Activated CD8-positive, alpha-beta memory T cell treated with anti-CD3 and anti-CD28 coated beads for 1 hour (primary cell): ENCODE measurements at places on chromosomes 13 and 19.

GRCh38 chr13:77545626-77546412 is 10.3 kb downstream of the SCEL start:
- no peak for DNase-seq

DNA sequence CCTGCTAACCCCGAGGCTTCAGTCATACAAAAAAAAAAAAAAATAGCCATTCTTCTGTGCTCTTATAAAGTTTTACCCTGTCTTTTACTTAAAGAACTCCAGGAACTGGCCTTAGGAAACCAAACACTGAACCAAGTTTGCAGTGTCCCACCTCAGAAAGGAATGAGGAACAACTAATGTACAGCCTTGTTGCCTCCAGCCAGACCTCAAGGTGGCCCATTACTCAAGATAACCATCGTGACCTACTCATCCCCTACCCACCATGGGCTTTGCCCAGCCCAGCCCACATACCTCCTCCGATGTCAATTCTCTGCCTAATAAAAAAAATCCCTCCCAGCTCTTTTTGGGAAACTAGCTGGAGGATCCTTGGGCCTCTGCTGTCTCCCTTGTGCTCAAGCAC is 133.2 kb downstream of the STARD13 start:
- no peak for DNase-seq

DNA sequence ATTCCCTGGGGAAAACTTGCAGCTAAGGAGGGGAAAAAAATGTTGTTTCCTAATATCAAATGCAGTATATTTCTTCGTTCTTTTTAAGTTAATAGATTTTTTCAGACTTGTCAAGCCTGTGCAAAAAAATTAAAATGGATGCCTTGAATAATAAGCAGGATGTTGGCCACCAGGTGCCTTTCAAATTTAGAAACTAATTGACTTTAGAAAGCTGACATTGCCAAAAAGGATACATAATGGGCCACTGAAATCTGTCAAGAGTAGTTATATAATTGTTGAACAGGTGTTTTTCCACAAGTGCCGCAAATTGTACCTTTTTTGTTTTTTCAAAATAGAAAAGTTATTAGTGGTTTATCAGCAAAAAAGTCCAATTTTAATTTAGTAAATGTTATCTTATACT is 33.6 kb downstream of the TNFSF11 start:
- no peak for DNase-seq

DNA sequence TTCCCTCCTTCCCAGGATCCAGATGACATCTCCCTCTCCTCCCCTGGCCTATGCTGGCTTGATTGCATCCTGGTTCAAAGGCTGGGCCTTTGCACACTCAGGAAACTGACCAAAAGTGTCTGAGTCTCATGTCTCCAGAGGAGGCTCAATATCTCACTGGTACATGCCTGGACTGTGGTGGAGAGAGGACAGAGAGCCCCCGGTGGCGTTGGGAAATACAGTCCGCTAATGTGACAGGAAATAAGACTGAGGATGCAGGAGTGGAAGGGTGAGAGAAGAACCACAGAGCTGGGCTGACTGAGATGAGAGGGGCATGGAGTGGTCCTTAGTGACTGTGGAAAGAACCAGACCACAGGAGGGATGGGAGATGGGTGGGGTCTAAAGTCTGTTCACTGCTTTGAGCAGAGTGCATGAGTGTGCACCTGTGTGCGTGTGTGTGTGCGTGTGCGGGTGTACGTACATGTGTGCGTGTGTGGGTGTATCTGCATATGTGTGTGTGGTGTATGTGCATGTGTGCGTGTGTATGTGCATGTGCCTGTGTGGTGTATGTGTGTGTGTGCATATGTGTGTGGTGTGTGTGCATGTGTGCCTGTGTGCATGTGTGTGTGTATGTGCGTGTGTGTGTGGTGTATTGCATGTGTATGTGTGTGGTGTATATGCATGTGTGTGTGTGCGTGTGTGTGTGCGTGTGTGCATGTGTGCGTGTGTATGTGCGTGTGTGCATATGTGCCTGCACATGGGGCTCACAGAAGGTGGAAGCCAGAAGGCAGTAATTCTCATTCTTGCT is 1.9 kb downstream of the SIGLEC5 start:
- DNase-seq: no peak

DNA sequence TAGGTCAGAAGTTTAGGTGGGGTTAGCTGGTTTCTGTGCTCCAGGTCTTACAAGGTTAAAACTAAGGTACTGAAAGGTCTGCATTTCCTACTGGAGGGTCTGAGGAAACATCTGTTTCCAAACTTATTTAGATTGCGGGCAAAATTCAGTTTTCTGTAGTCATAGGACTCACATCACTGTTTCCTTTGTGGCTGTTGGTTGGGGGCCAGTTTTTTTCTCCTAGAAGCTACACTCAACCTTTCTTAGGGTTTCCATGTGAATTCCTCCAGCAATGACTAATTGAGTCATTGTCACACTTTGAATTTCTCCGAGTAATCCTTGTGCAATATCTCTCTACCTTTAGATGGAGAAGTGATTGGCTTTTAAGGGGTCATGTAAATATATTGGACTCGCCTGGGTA is 773.4 kb upstream of the SLITRK1 start:
- no peak for DNase-seq

DNA sequence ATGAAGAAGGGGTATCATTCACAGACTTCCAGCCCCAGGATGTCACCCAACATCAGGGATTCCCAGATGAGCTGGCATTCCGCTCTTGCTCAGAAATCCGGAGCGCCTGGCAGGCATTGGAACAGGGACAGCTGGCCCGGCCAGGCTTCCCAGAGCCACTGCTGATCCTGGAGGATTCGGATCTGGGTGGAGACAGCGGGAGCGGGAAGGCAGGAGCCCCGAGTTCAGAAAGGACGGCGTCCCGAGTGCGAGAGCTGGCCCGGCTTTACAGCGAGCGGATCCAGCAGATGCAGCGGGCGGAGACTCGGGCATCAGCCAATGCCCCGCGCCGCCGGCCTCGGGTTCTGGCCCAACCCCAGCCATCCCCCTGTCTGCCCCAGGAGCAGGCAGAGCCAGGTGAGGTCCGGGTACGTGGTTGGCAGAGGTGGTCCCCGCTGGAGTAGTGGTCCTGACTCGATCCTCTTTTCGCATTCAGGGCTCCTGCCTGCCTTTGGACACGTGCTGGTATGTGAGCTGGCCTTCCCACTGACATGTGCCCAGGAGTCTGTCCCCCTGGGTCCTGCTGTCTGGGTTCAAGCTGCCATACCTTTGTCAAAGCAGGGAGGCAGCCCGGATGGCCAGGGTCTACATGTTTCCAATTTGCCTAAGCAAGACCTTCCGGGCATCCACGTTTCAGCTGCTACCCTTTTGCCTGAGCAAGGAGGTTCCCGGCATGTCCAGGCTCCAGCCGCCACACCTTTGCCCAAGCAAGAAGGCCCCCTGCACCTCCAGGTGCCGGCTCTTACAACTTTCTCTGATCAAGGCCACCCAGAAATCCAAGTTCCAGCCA is 11.0 kb downstream of the PLEKHG2 start:
- no peak for DNase-seq

- DNase-seq: no peak
Measured at GRCh38 chr13:43515531-43515930, 271.2 kb downstream of the ENOX1 start.

DNA sequence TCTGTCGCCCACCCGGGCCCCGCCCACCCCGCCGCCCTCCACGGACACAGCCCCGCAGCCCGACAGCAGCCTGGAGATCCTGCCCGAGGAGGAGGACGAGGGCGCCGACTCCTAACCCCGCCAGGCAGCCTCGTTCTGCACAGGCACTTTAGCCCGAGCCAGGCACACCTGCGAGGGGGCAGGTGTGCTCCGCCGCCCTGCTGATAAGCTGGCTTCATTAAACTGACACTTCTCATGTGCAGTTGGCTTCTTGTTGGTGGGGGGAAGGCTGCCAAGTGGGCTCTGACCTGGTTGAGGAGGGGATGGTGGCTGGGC is 8.2 kb downstream of the IL4I1 start:
- DNase-seq: no peak

DNA sequence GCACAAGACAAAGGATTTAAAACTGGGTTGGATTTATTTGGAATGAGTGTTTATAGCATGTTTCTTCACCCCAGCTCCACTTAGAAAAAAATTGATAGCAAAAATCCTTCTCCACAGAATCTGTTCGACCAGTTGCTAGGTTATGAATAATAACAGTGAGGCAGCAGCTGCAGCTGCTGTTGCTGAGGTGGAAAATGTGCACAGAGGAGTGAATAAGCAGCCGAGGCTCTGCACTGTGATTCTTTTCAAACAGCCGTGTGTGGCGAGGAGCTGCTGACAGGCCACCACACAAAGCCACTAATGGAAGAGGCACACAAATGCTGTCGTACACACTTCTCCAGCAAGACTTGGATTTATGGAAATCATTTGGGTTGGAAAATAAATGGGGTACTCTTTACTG is 6.4 kb upstream of the RASL11A start:
- no peak for DNase-seq

DNA sequence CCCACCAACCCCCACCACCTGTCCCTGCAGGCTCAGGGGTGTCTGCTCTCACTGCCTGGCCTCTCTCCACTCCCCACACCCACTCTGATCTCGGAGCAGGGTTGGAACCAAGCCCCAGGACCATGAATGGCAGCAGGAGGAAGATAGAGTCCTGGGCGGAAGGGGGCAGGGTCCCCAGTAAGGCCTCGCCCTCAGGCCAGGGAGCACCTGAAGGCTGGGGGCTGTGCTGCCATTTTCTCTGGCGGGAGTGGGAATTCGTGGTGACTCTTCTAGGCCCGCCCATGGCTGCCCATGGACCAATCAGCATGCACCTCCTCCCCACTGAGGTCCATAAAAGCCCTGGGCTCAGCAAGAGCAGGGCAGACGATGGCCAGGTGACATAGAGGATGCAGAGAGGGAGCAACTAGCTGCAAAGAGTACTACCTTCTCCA is 25.0 kb downstream of the KBTBD6 start:
- no peak for DNase-seq

DNA sequence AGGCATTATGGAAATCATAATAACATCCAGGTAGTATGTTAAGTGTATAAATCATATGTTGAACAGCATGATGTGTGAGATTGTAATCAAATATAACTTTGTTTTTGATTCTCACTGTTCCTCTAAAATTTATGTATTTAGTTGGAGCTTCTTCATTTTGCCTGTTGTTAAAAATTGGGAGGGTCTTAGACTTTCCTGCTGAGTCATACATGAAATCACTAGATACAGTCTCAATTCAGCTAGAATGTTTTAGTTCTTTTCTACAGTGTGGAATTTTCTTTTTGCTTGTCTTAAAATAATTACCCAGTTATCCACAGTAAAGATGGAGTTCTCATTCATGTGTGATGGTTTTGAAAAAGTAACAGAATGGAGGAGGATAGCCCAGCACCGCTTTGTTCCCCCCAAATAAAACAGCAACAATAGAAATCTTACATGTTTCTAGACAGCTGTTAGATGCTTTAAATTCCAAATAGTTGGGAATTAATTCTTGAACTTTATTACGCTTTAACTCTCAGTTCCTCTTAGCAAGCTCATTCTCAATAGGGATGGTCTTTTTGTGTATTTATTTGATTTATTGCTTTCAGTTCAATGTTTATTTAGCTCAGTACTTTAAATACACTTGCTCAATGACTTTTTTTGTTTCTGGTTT is 109.5 kb downstream of the PDS5B start:
- DNase-seq: no peak

DNA sequence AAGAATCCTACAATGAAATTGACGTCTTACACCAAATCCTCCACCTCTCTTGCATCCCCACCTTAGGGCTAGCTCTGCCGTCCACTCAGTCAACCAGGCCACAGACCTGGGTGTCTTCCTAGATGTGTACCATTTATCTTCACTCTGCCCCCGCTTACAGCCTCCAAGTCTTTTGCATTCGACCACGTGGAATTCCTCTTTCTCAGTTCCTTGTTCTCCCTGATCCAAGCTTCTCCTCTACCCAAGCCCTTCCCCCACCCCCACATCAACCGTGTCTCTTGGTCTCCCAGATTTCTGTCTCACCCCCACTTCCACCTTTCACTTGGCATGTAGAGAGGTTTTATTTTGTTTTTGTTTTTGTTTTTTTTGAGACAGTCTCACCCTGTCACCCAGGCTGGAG is 1.2 kb upstream of the DMWD start:
- DNase-seq: no peak

DNA sequence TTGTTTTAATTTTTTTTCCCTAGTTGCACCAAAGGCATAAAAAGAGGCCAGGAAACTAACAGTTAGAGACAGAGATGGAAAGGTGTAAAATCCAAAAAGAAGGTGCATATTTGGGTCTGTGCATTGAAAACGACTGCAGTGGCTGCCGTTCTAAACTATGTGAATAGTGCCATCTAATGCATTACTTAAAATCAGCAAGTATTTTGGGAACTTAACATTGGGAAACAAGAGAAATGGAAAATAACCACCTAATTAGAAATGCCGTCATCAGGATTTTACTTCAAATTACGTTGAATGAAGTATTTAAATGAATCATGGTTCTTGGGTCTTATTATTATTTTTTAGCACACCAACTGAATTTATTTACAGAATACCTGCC is 189.5 kb upstream of the MIR17HG start:
- no peak for DNase-seq

GRCh38 chr13:108003626-108004025 is 211.7 kb downstream of the LIG4 start:
- no peak for DNase-seq

DNA sequence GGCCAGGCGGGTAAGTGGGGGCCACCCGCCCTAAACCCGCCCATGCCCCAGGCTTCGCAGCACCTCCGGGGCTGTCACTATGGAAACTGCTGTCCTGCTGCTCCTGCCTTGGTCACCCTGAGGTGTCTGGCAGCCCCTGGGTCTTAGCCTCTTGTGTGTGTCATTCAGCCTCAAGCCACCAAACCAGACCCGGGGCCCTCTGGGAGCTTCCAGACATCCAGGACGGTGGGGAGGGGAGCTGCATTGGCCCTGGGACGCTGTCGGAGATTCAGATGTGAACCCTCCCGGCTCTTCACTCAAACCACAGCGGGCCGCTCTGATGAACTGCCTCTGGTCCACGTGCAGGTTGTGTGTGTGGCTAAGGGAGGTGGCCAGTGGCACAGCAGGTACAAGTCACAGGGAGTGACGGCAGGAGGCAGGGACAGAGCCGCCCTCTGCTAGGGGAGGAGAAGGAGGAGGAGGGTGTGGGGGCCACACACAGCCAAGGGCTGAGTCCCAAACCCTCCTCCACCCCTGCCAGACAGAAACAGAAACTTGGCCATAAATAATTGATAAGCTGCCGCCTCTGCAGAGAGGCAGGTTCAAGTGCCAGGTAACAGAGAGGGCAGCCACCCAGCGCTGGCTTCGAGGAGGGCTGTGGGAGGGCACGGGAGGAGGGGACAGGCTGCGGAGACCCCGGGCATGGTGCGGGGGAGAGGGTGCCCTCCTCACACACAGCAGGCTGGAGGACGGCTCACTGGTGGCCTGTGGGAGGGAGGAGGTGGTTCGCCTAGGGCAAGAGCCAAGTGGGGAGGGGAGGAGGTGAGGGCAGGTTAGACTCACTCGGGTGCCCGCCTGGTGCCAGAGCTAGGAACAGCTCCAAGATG is 8.0 kb downstream of the NANOS3 start:
- no peak for DNase-seq

GRCh38 chr19:57302020-57302465 is 18.2 kb upstream of the ZNF543 start:
- no peak for DNase-seq
